ENCODE measurements at places on chromosomes 7 and 10.

DNA sequence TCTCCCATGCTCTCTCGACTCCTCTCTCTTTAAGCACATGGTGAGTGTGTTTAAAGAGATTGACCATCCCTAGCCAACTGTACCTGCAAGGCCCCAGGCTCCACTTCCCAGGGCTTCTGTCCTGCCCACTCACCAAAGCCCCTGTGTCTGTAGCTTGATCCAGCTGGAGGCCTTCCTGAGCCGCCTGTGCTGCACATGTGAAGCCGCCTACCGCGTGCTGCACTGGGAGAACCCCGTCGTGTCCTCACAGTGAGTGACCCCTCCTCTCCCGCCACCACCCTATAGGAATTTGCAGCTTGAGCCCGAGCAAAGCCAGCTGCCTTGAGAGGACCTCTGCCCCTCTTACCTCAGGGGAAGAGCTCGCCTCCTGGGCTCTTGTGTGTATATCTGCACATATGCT is 11.2 kb downstream of the ZFYVE27 start:
- DNase-seq: no peak

DNA sequence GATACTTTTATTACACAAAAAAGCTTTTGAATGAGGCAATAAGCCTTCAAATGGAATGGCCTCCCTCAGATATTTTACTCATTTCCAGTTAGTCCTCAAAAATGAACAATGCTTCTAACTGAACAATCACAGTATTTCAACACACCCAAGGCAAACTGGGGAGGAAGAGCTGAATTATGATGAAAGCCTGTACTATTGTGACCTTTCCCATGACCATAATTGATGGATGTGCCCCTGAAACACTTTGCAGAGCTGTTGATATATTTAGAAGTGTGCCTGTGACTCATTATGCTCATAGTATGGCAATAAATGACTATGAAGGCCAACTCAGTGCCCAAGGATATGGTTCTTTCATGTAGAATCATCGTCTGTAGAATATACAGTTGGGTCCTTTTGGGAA is 248.1 kb downstream of the AHR start:
- no peak for DNase-seq

GRCh38 chr10:133230044-133230361 is at the start of gene UTF1:
Gene UTF1 (plus strand): TSS chr10:133230217. CDS start chr10:133230289, 72 bp downstream.
- no peak for DNase-seq

- DNase-seq: no peak
Observed at GRCh38 chr7:7498856-7499255, 36.8 kb downstream of the COL28A1 start.

GRCh38 chr7:116630932-116631671 is 40.9 kb upstream of the MET start:
- DNase-seq: peak; percentile 70

GRCh38 chr10:42951486-42952251 is 125.2 kb upstream of the RET start:
- no peak for DNase-seq

GRCh38 chr10:91541481-91541880 is 91.4 kb downstream of the PPP1R3C start:
- DNase-seq: no peak

DNA sequence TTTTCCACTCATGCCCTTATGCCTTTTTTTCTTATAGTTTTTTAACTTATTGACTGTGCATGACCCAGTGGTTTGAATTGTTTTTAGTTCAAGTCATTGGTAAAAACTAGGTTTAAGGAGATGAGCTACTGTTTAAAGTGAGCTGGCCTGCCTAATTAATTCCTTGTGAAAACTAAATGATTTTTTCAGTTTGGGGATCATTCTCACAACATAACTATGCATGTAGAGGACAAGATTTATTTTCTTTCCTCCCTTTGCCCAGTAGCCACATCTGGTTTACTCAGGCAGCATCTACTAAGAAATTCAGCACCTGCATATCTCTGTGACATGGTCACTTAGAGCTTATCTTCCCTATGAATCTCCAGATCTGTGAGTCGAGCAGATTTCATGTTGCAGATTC is 1.7 kb downstream of the ADO start:
- DNase-seq: no peak

- DNase-seq: no peak
Observed at GRCh38 chr10:133068111-133069032, 19.4 kb upstream of the ADGRA1 start.

DNA sequence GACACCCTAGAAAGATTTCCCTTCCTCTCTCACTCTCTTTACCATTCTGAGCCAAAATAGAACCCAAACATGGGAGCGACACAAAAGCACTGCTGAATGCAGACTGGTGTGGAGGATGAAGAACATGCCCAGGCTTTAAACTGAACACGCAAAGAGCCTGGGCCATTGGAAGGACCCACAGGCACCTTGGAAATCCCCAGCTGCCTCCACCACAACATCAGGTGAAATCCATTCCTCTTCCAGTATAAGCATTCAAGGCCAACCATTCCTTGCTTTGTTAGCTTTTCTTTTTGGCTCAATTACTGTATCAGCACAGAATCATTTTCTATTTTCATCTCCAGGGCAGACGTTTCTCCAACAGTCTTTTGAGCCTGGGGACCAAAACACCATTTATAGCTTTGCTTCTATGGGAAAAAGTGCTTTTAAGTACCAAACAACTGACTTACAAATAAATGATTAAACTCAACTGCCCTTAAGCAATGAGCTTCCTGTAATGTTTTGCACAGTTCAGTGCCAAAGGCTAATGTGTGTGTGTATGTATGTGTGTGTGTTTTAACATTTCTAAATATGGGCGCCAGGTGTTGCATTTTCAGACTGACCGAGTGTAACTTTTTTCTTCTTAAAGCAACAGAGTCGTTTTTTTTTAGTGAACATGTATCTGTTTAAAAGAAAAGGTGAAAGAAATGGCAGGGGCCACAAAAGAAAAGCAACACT is 16.2 kb upstream of the BLNK start:
- DNase-seq: no peak

DNA sequence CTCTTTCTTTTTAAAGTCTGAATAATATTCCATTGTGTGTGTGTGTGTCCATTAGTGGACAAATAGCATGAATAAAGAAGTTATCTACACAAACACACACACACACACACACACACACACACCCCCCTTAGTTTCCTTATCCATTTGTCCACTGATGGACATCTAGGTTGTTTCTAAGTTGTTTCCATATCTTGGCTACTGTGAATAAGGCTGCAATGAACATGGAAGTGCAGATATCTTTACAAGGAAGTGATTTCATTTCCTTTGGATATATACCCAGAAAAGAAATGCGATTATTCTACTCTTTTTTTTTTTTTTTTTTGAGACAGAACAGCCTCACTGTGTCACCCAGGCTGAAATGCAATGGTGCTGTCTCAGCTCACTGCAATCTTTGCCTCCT is 113.5 kb downstream of the MBL2 start:
- DNase-seq: no peak

- DNase-seq: no peak
Observed at GRCh38 chr7:45400680-45401079, 173.5 kb upstream of the ADCY1 start.

DNA sequence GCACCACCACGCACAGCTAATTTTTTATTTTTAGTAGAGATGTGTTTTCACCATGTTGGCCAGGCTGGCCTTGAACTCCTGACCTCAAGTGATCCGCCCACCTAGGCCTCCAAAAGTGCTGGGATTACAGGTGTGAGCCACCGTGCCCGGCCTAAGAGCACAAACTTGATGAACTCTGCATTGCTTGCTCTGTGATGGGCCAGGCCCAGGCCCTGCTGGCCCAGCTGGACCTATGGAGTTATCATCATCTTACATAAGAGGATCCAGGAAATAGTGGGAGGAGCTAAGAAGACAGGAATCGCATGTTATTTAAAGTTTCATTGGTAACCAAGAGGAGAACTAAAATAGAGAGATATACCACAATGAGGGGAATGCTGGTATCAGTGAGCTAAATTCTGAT is 86.9 kb downstream of the DAGLB start:
- no peak for DNase-seq

GRCh38 chr7:151254316-151254715 is 5.8 kb upstream of the SMARCD3 start:
- DNase-seq: no peak

DNA sequence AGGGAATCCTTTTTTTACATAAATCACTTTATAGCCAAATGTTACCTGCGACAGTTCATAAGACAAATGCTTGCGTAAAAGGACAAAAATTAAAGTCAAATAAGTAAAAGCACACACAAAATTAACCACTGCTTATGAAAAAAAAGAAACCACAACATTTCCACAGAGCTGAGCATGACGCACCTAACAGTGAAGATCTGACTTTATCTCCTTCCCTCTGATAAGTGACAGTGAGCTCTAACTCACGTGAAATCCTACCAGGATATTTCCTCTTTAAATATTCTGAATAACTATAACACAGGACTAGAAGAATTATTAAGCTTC is 225.5 kb downstream of the SFMBT2 start:
- no peak for DNase-seq

DNA sequence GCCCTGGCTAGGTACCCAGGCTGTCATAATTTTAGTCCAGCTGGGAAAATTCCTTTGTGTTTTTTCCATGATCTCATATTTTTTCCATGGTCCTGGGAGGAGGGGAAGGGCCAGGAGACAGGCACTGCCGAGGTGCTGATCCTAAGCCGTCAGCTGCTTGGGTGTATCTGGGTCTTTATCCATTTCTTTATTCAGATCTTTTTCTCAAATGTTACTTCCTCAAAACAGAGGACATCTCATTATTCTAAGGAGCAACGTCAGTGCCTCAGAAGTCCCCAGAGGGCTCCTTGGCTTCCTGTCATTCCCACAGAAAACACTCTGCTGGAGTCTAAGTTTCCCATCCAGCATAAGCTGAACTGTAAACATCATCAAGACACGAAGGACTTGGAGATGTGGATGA is 2.8 kb upstream of the OR6V1 start:
- no peak for DNase-seq

GRCh38 chr10:111221682-111222480 is 145.1 kb downstream of the ADRA2A start:
- no peak for DNase-seq

DNA sequence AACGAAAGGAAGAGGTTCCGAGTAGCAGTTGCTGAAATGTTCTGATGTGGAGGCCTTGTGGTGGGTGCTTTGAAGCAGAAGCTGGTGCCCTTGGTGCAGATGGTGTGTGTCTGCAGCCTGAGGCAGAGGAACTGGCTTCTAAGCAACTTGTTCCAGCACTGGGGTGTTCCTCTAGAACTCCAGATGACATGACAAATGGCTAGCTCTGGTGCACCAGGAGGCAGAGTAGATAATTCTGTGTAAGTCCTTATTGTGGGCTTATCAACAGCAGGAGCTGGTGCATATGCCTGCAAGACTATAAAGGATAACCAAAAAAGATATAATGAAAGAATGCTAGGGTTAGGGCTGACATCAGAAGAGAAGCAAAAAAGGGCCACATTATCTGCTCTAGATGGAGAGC is 76.5 kb downstream of the ARL5B start:
- DNase-seq: no peak

- no peak for DNase-seq
Observed at GRCh38 chr10:86342111-86342863, 24.3 kb downstream of the GRID1 start.

- DNase-seq: no peak
Observed at GRCh38 chr7:36605261-36606051, 118.8 kb downstream of the AOAH start.

- no peak for DNase-seq
Observed at GRCh38 chr10:29379208-29379607, 90.3 kb downstream of the LYZL1 start.

- no peak for DNase-seq
Observed at GRCh38 chr10:89091496-89091895, 100.9 kb downstream of the FAS start.

DNA sequence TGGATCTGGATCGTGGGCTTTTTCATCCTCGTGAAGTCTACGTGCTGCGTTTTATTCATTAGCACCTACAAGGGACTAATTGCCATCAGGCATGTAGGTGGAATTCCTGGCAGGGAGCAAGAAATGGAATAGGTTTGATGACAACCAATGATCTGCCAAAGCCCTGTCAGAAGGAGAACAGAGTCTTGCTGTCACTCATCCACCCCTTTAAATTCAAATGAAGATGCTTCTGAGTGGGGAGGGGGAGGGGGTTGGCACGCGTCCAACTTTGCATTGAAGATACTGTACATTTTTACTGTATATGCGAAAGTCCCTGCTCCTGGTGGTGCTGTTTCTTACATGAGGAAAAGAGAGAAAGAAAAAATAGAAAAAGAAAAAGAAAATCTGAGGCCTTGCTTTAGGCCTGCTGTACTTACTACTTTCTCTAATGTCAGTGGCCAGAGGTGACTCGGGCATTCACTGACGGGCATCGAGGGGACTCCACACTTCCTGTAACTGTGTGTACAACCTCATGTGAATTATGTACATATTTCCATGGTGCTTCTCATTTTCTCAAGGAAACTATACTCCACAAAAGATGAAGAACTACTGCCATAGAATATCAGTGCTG is 569.1 kb downstream of the INHBA start:
- DNase-seq: no peak

DNA sequence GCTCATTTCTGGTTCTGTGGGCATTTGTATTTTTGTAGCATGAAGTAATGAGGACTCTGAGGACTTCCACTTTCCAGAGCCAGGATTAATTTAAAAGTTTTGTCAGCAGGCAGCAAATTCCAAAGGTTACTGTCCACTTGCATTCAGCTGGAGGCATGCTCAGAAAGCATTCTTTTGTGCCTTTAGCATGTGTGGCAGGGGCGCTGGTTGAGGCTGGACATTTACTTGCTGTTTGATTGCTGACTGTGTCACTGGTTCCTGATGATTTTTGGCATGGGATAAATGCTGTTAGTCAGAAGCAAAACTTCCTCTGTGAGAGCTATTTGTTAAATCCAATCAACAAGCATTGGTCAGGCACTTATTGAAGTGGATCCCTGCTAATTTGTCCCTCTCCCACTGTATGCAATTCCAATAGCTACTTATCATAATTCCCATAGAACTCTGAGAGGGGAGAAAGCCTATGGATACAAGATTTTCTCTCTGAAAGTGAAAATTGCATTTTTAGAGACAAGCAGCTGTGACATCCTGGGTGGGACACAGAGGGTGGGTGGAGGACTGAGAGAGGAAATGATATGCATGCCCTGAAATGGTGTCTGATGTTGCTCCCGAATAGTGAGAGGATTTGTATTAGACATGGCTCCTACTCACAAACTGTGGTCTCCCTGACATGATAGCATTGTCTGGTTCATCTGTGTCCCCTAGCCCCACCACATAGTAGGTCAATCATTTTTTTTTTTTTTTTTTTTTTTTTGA is 161.2 kb upstream of the WDR11 start:
- no peak for DNase-seq

DNA sequence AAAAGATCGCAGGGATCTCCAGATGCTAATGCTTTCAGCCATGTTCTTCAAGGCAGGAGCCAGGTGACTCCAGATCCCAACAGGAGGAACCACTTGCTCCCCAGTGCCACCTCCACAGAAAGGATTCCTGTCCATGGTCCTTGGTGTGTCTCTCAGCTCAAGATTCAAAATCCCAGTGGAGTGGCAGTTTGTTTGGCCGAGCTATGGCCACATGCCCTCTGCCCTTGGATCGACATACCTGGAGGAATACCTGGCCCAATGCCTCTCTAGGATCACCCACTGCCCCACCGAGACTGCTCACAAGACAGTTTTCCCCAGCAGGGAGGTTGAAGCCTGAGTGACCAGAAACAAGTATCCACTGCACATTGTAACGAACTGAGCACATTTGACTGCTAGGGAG is 3.9 kb upstream of the GPRIN2 start:
- DNase-seq: no peak

Measured in SHP77 (cell line).